Stimulated activated CD4-positive, alpha-beta T cell treated with anti-CD3 and anti-CD28 coated beads, TNF-alpha, amount 100 ng/mL, for 48 hours (primary cell): ENCODE measurements at places on chromosomes 16 and 17.

DNA sequence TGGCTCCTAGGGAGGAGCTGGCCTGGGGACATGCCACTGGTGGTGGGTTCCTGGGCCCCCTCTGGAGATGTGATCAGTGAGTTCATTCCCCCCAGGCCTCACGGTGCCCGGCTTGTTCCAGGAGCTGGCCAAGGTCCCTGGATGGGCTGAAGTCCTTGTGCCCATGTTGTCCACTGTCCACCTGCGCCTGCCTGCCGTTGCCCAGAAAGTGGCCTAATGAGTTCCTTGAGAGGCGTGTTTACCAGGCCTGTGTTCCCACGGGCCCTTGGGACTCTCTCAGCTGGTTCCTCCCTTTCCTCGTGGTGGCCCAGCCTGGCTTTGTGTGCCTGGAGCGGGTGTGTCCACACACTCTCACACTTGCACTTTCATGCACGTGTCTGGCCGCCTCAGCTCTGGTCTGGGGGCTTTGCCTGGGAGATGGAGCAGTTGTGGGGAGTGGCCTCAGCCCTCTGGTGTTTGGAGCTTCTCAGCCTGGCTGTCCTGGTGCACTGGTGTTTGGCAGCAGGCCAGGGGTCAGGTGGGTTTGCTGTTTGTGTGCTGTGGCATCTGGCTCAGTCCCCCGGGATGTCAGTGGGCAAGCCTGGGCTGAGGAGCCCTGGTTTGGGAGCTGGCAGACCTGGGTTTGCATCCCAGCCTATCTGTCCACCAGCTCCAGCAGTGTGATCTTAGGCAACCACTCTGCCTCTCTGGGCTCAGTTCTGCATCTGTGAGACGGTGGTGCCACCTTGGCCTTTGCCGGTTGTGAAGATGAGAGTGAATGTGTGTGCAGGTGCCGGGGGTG, 18.0 kb downstream of the ADCY7 start:
- DNase-seq = no peak

GRCh38 chr17:56756536-56756935, 77.2 kb downstream of the C17orf67 start:
- no peak for DNase-seq

- no peak for DNase-seq
These were observed 9.3 kb downstream of the TACO1 start for GRCh38 chr17:63609816-63610573.

- DNase-seq = no peak
These were observed 1.2 kb upstream of the FOXF1 start for GRCh38 chr16:86508947-86509758.

- no peak for DNase-seq
These were observed 126.8 kb upstream of the PSMD7 start for GRCh38 chr16:74169687-74170376.

DNA sequence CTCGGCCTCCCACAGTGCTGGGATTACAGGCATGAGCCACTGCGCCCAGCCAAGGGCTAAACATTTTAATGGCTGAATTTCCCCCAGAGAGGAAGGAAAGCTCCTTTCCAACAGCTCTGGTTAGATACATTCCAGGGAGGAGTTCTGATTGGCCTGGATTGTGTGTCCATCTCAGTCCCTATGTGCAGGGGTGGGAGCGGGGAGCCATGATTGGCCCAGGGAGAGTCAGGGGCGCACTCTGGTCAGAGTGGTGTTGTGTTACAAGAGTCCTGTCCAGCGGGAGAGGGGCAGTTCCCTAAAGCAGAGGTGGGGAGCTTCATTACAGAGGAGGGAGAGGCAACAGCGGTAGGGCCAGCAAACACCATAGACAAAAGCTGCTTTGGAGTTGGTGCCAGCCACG, 75.0 kb downstream of the RAP1GAP2 start:
- no peak for DNase-seq

DNA sequence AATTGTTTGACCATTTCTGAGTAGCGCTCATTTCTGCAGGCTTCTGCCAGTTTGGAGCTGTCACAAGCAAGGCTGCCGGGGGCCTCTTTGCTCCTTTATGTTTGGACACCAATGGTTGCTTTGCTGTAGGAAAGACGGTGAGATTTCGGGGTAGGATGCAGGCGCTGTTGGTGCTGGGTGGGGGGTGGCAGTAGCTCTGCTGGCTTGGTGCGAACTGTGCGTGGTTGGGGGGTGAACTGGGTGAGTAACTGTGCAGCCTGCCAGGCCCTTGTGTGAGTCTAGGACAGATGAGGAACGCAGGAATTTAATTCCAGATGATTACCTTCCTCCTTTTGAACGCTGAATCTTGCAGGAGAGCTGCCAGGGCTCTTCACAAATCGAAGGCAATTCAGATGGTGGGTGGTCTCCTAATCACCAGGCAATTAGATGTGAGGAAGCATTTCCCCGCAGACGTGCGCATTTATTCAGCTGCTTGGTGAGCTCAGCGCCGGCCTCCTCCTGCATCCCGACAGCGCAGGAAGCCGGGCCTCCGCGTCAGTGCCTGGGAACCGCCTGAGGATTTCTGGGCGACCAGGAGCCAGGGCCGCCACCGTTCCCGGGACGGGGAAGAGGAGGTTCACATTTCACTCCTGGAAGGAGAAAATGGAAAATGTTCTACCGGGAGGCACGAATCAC, 154.4 kb downstream of the FOXL1 start:
- DNase-seq = no peak

- no peak for DNase-seq
These were observed 12.9 kb downstream of the ENPP7 start for GRCh38 chr17:79743614-79744013.
